Fibroblast of skin of left biceps (primary cell): ENCODE measurements at places on chromosomes 11 and 22.

DNA sequence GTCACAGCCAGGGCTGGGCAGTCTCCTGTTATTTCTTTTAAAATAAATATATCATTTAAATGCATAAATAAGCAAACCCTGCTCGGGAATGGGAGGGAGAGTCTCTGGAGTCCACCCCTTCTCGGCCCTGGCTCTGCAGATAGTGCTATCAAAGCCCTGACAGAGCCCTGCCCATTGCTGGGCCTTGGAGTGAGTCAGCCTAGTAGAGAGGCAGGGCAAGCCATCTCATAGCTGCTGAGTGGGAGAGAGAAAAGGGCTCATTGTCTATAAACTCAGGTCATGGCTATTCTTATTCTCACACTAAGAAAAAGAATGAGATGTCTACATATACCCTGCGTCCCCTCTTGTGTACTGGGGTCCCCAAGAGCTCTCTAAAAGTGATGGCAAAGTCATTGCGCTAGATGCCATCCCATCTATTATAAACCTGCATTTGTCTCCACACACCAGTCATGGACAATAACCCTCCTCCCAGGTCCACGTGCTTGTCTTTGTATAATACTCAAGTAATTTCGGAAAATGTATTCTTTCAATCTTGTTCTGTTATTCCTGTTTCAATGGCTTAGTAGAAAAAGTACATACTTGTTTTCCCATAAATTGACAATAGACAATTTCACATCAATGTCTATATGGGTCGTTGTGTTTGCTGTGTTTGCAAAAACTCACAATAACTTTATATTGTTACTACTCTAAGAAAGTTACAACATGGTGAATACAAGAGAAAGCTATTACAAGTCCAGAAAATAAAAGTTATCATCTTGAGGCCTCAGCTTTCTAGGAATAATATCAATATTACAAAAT lies 13.4 kb downstream of the OR51B4 start:
- no peak for DNase-seq

DNA sequence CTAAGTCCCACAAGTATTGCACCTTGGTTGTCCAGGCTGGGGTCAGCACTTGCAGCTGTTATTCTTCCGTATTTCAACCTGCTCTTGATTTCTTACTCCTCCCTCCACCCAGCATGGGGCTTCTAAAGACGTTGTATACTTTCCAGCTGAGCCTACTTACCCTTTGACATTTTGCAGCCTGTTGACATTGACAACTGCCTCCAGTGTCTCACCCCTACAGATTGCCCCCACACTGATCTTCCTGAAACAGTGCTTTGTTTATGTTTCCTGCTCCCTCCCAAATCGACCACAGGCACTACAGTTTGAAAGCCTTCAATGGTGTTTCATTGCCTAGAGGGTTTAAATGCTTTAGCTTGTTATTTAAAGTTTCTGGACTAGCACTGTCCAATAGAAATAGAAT lies 56.6 kb downstream of the FAM83F start:
- no peak for DNase-seq

DNA sequence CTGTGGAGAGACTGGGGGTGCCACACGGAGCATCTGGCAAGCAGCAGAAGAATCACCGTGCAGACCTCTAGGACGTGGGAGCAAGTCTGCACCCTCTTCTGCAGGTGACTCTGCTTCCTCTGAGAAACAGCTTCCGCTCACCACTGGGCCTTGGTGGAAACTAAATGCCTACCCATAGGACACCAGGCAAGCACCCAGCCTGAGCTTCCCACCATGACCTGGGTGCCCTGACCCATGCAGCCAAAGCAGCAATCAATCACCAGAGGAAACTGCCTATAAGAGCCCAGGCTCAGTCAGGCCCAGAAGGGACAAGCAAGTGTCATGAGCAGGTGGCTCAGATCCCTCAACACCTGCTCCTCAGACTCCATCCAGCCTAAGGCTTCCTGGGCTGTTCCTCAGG lies 63.4 kb downstream of the IGLL5 start:
- no peak for DNase-seq

- DNase-seq = no peak
Observed at GRCh38 chr22:37211075-37211865, 1.0 kb downstream of the SSTR3 start.

GRCh38 chr22:24982301-24983056 lies 30.0 kb downstream of the KIAA1671 start:
- no peak for DNase-seq

- DNase-seq = peak; percentile 96
Observed at GRCh38 chr11:106961518-106961917, 56.8 kb downstream of the GUCY1A2 start.

GRCh38 chr11:116224154-116224888 lies 548.5 kb downstream of the BUD13 start:
- DNase-seq = no peak

- DNase-seq = no peak
Observed at GRCh38 chr11:77455740-77456139, 18.2 kb downstream of the PAK1 start.

GRCh38 chr11:113472471-113472870 lies 2.7 kb downstream of the DRD2 start:
- DNase-seq = no peak

DNA sequence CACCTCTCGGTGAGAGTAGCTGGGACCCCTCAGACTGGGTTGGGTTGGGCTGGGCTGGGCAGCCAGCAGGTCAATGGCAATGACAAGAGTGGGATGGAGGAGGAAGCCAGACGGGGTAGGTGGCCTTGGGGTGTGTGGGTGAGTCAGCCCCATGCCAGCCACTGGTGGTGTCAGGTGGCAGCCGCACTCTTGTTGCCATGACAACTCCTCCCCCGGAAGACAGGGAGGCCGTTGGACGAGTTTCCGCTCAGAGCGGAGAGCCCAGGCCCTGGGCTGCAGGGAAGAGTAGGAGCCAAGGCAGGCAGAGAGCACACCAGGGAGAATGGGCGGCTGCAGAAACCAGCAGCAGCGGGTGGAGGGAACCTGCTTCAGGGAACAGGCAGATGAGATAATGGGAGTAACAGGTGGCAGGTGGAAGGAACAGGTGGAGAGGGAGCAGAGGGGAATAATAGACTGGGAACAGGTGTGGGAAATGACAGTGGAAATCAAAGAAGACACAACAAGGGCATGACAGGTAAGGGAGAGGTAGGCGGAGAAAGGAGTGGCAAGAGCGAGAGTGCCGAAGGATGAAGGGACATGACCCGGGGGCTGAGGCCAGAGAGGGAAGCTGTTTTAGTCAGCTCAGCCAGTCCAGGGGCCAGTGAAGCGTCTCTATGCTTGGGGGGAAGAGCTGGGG lies 8.7 kb downstream of the SPTBN2 start:
- no peak for DNase-seq

GRCh38 chr11:17293311-17293710 lies 16.8 kb downstream of the NUCB2 start:
- DNase-seq = no peak

DNA sequence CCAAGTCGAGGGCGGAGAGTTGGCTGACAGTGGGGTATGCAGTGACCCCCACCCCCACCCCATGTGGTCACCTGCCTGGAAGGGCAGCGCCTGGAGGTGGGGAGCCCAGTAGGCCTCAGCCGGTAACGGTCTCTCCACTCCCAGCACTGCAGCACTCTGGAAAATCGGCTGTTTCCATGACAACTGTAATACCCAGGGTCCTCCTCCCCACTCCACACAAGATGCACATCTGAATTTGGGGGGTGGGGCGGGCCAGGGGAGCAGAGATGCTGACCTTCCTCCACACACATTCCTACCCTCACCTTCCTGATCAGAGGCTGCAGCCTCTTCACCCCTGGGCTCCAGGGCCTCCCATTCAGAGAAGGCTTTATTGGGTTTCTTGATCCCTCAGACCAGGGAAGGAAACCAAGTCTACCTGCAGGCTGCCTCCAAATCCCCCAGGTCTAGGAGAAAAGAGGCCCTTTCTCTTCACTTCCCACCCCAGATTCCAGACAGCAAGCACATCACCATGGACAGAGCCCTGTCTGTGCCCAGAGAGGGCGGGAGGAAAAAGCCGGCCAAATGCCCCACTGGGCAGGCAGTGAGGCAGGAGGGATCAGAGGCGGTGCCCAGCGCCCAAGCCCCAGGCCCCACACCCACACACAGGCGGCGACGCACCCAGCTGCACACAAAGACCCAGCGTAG lies 46.5 kb downstream of the SLC22A12 start:
- DNase-seq = no peak

- DNase-seq = no peak
Observed at GRCh38 chr22:24536089-24536488, 18.8 kb downstream of the GUCD1 start.

- no peak for DNase-seq
Observed at GRCh38 chr11:114136686-114137640, 77.5 kb downstream of the ZBTB16 start.

GRCh38 chr11:104191124-104191523 lies 27.2 kb upstream of the PDGFD start:
- DNase-seq = peak; percentile 35

DNA sequence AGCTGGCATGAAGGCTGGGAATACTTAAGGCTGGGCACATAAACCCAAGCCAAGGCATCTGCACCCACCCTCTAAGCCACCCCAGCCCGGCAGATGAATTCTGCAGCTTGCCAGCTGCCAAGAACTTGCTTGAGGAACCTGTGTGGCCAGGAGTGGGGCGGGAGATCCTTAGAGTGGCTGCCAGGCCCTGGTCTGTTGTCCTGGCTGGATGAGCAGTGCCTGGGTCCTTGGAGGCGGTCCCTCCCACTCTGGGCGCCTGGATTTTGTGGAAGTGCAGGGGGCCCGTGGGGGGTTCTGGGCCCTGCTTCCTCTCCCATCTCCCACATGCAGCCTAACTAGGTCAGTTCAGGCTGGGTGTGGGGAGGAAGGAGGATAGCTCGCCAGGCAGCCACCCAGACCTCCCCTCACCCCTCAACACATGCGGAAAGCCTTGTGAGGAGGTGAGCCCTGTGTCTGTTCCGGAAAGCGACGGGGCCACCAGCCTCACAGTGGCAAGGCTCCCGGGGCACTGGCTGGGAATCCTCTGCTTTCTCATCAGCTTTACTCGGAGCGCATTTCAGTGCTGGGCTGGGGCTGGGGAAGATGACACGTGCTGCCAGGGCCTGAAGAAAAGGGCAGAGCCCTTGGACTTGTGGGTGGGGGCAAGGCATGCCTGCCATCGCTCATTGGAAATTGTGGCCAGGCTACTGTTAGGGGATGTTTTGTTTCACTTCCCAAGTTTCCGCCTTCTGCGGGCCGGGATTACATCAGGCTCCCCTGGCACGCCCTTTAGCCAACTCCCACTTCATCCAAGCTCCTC lies 8.4 kb downstream of the DAGLA start:
- DNase-seq = no peak

GRCh38 chr11:113234888-113235287 lies 79.5 kb upstream of the TTC12 start:
- no peak for DNase-seq

DNA sequence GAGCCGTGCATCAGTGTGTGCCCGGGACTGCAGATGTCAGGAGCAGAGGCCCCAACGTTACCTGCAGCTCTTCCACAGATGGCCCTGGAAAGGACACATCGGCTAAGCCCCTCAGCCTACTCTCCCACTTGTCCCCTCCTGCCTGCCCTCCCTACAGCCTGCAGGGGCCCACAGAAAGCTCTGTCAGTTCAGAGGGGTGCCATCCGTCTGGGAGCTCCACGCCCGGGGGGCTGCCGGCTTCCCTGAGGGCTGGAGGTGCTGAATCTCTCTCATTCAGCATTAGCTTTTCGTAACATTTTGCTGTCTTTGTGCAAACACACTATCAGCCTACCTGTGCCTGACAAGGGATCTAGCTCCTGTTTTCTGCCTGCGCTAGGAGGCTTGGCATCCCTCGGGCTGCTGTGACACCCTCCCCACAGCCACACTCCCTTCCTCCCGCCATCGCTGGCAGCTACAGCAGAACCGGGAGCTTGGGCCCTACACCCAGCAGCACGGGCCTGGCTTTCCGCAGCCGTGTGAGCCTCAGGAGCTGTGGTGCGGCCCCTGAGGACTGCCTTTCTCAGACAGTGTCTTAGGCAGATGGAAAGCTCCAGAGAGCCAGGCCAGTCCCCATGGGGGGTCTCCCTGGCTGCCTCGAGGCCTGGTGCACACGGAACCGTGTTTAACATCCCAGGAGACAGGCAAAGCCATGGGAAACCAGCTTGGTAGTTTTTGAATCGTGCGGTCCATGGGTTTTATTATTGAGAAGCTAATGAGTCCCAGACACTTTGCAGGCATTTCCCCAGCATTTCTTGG lies 198.3 kb upstream of the B3GAT1 start:
- no peak for DNase-seq

GRCh38 chr22:40177738-40178416 lies at the start of gene TNRC6B:
TNRC6B (plus strand) TSS chr22:40177925; CDS start chr22:40178136, 211 bp downstream.
- peak; percentile 93 for DNase-seq

DNA sequence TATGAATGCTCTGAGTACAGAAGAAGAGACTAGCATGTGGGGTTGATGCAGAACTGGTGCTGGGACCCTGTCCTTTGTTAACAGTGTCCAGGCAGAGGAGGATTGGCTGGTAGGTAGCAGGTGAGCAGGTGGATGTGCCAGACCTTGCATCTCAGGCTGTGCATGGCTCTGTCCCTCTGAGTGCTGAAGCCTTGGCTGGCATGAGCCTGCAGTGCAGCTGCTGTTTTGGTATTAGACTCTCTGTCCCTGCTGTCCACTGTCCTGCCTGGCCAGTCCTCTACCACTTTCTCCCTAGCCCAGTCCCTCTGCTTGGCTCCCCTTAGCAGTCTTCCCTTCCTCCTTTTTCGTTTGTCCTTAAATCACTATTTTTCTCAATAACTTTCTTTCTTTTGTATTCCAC lies 213.6 kb upstream of the ZBED5 start:
- DNase-seq = no peak

- DNase-seq = no peak
Observed at GRCh38 chr11:75431533-75432525, 1.2 kb downstream of the KLHL35 start.

DNA sequence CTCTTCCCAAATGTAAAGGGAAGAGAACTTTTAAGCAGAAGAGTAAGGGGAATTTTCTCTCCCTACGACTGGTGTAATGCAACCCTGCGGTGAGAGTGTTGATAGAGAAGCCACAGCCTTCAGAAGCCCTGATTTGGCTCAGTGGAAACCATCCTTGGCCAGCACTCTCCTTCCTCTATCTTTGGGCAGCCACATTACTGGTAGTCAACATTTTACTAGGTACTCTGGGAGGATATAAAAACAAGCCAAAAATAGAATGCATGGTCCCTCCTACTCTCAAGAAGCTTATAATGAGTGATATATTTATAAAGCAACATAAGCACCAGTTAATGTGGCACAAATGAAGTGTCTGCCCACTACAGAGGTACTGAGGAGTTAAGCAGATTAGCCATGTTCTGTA lies 201.8 kb upstream of the NCAM1 start:
- DNase-seq = no peak
